ENCODE measurements at places on chromosomes 3 and 15.

- DNase-seq, result no peak
Measured at GRCh38 chr3:168847291-168847883, 751.7 kb upstream of the GOLIM4 start.

DNA sequence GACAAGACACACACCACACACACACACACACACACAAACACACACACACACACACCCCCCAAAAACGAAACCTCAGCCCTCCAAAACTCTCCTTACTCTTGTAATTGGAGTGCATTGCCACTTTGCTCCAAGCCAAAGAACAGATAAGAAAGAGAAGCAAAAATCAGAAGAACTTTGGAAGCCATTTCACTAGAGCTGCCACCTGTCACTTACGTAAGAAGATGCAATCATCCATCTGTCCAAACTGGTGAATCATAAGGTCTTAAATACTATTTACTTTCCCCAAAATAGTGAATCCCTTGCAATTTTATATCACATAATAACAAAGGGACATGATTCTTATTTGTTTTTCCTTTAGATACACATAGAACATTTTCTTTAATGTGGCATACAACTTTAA is 285.4 kb downstream of the ZBTB20 start:
- DNase-seq, result no peak

DNA sequence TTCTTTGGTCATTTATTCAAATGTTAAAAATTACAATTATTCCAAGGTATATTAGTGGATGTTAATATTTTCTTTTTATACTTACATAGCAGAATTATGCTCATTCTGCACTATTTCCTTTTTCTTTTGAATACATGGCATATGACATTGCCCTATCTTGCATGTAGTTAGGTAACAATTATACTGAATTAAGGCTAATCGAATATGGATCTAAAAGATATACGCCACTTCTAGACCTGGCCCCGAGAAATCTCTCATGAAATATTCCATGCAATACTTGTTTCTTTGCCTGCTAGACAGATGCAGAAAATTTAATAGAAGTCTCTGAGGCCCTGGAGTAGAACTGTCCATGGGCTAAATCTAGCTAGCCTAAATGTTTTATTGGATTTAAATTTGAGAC is 493.4 kb downstream of the OTOL1 start:
- no peak for DNase-seq

DNA sequence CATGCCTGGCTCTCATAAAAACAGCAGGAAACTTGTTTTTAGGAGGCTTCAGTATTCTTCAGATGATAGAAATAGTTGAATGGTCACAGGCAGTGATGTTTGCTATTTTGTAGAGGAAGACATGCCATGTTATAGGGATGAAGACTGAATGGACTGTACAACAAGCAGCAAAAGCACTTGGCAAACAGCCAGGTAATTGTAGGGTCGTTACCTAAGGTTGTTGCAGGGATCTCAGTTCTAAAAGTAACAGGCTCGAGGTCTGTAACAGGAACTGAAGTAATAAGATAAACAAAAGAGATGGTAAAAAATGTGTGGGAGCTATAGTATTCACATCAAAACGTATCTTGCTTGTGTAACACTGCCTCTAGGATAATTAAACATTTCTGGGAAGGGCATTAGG is 116.3 kb downstream of the TFG start:
- no peak for DNase-seq

GRCh38 chr3:29525254-29525881 is 244.5 kb downstream of the RBMS3 start:
- DNase-seq, result no peak

- no peak for DNase-seq
Measured at GRCh38 chr3:124916837-124917409, 17.6 kb downstream of the MUC13 start.

DNA sequence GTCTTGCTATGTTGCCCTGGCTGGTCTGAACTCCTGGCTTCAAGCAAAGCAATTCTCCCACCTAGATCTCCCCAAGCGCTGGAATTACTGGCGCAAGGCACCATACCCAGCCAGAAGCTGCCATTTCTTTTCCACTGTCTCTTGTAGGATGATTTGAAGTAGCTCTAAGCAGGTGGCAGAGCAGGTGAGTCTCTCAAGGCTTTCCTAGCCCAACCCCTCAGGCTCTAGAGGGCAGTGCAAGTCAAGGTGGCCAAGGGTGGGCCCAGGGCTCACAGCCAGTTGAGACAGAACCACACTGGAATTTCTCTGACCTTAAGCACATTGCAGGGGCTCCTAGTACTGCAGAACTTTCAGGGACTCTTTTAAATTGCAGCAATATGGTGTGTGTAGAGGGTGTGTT is 15.6 kb upstream of the DAG1 start:
- no peak for DNase-seq

DNA sequence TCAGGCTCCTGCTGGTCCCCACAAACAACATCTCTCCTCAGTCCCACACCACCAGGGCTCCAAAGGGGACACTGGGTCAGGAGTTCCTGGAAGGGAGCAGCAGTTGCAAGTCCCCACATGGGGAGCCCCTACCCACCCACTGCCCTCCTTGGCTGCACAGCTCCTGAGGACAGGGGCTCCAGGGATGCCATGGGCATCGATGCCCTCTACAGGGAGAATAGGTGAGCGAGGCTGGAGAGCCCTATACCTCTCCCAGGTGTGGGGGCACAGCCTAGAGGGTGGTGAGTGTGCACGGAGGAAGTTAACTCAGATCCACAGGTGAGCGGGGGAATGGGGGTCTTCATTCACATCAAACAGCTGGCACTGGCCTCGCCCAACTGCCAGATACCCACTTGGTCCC is 141.2 kb upstream of the LINGO1 start:
- DNase-seq, result no peak

- no peak for DNase-seq
Measured at GRCh38 chr15:65354835-65355172, 23.0 kb downstream of the IGDCC3 start.

DNA sequence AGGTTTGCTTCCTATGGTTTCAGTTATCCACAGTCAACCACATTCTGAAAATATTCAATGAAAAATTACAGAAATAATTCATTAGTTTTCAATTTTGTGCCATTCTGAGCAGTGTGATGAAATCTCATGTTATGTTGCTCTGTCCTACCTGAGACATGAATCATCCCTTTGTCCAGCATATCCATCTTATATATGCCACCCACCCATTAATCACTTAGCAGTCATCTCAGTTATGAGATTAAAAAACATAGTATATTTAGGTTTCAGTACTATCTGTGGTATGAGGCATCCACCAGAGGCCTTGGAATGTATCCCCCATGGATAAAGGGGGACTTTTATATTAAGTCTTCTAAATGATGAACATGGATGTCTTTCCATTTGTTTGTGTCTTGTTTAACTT is 64.7 kb upstream of the PROK2 start:
- no peak for DNase-seq

- DNase-seq, result no peak
Measured at GRCh38 chr3:184784731-184785500, 27.1 kb upstream of the VPS8 start.

DNA sequence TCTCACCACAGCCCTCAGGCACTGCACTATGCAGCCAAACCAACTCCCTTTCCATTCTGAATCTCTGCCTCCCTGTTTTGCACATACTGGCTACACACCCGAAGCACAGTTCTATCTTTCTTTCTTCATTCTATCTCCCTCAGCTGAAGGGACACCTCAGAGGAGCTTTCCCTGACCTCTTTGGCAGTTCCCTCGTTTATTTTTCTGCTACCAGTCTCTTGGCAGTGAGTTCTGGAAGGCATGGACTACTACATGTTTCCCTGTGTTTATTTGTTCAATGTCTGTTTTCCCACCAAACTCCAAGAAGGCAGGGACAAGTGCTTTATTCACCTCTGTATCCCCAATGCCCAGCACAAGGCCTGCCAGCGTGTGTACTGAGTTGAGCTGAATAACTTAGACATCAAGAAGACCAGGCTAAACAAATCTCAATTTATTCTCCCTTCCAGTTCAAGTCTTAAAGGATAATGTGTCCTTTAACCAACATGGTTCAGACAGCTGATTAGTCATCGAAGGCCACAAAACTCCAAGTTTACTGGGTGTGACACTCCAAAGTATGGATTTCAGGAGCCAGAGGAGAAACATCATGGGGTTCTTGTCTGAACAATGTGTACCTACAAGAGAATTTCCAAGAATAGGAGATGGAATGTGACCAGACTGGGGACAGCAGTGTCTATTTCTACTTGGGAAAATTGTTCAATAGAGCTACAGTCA is 260.1 kb upstream of the CTNNB1 start:
- DNase-seq, result no peak

- no peak for DNase-seq
Measured at GRCh38 chr3:106428565-106428994, 559.8 kb upstream of the CBLB start.

GRCh38 chr15:40618906-40619305 is 24.9 kb downstream of the KNL1 start:
- no peak for DNase-seq

- no peak for DNase-seq
Measured at GRCh38 chr15:56056626-56057025, 63.2 kb upstream of the NEDD4 start.

- DNase-seq, result no peak
Measured at GRCh38 chr3:27796365-27796875, 74.3 kb upstream of the EOMES start.

DNA sequence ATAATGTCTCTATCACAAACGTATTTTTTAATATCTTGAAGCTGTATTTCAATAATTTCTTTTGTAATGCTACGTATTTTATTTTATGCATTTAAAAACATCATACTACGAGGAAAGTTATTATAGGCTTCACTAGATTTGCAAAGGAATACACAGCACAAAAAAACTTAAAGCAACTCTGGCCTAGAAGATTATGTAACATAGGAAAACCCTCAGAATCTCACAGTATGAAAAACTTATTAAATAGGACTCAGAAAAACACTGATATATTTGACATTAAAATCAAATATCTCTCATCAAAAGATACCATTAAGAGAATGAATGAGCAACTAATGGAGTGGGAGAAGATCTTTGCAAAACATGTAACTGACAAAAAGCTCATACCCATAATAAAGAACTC is 63.7 kb downstream of the DMXL2 start:
- no peak for DNase-seq

DNA sequence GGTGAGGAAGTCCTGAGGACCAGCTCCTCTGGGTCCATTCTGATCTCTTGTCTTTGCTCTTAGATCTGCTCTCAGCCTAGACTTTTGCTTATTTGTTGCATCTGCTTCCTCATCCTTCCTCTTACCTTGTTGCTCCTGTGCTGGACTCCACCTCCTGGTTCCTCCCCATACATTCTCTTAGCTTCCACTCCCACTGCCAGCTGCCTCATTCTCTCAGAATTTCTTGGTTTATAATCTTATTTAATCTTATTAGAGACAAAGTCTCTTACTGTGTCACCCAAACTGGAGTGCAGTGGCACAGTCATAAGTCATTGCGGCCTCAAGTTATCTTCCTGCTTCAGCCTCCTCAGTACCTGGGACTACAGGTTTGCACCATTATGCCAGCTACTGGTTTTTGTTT is 68.2 kb upstream of the PSMD6 start:
- DNase-seq, result no peak

- no peak for DNase-seq
Measured at GRCh38 chr3:125395091-125395490, 20.0 kb upstream of the ZNF148 start.

DNA sequence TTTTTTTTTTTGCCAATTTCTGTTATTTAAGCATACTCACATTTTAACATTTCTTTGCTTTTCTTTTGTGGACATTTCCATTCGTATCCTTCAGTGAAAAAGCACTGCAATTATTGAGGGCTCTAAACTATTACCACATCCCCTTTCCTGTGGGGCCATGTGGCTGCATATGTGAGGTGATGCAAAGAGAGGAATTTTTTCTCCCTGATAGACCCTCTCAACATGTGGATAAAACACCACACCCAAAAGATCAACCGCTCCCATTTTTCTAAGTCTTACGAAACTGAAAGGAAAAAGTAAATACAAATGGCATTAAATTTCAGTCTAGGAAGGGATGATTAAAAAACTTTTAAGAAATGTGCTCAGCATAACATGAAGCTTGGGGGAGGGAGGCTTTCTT is 68.8 kb downstream of the DNAJC13 start:
- no peak for DNase-seq

- peak; percentile 20 for DNase-seq
Measured at GRCh38 chr3:196741249-196741889, 1.7 kb downstream of the PAK2 start.

- no peak for DNase-seq
Measured at GRCh38 chr3:53815651-53816050, 30.6 kb downstream of the CHDH start.

DNA sequence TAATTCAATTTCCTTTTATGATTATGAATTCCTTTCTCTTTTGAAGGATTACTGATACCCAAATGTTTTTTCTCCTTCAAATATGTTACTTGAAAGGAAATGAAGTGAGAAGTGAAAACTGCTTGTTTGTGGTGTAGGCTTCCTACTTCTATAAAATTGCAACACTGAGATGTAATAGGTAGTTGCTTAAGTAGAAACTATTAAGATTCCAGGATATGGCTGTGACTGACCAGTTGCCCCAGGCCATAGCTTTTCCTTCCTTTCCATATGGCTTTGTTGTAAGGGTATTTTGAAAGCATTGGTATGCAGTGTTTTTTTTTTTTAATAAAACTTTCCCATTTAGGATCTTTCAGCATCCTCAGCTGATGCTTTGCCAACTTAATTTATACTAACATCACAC is 28.5 kb downstream of the DNAJC13 start:
- DNase-seq, result no peak

- no peak for DNase-seq
Measured at GRCh38 chr15:42691770-42692169, 45.2 kb downstream of the CDAN1 start.

DNA sequence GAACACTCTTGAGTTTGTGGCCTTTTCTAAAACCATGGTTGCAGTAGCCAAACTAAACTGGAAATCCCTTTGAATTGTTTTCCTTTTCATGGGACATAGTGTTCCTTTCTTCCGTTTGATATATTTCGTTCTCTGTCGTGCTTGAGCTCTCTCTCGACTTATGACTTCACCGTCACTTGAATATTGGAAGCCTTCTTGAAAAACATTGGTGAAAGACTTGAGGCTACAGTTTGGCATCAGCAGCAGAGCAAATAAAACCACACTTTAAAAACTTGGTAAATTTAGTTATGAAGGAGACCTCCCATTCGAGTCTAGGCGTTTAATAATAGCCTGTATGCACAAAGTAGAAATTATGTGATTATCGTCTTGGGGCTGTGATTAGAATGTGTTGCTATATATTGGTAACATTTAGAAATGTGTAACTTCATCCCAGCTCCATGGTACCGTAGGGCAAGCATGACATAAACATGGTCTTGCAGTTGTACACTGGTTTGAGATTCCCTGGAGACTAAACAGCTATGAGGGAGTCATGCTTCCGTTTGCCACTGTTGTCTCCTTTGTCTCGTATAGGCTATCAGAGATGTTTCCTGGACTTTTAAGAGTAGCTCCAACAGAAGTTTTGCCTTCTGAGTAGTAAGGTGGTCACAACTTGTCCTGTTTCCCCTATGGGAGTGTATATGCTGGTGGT is 122.3 kb downstream of the PTPRG start:
- no peak for DNase-seq
